ENCODE measurements at places on chromosomes 13 and 19.

DNA sequence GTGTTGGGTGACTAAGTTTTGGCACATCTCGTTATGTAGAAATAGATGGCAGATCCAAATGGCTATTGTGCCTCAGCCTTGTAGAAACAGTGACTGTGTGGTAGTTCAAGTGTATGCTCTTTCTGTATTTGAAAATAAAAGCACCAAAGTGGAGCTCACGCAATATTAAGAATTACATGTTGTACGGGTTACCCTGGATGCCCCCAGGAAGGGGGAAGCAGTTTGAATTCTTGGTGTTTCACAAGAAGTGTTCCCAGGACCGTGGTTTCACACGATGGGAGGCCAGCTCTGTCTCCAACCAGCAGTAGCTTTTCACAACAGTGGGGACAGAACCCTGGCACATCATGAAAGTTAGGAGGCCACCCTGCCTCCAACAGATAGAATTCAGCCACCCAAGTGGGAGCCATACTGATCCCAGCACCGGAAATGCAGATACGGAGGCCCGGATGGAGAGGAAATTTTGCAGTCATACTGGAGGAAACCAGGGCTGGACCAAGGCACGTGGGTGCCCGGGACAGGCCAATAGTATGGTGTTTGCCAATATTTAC, 8.9 kb downstream of the FLT1 start:
- DNase-seq = no peak

GRCh38 chr19:38183251-38183897, 40.6 kb downstream of the DPF1 start:
- DNase-seq = no peak

DNA sequence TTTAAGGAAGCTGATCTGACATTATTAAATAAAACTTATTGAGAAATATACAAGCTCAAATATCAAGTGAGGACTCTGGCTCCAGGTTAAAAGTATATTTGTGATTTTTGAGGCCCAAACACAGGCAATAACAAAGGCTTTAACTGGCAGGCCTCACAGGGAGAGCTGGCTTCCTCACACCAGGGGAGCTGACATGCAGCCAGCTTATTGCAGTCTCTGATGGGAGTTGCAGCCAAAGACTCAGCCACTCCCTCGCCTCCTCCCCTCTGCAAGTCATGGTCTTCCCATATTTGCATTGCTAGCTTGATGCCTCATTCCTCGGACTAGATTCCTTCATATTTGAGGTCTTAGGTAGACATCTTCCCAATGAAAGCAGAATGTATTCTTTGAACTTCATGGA, 647.1 kb upstream of the SLITRK6 start:
- no peak for DNase-seq

GRCh38 chr13:51420681-51421490, 31.9 kb downstream of the INTS6 start:
- no peak for DNase-seq

- no peak for DNase-seq
These were observed 1505.1 kb upstream of the SLC10A2 start for GRCh38 chr13:104571161-104571892.

- DNase-seq = no peak
These were observed 143.8 kb upstream of the ZNF507 start for GRCh38 chr19:32201636-32202051.

- no peak for DNase-seq
These were observed 8.6 kb upstream of the MYCBP2 start for GRCh38 chr13:77335543-77335942.

- DNase-seq = peak; percentile 14
These were observed 630 bp downstream of the RAP2A start for GRCh38 chr13:97434397-97435201.

GRCh38 chr13:25249001-25249543, 38.2 kb downstream of the MTMR6 start:
- no peak for DNase-seq

DNA sequence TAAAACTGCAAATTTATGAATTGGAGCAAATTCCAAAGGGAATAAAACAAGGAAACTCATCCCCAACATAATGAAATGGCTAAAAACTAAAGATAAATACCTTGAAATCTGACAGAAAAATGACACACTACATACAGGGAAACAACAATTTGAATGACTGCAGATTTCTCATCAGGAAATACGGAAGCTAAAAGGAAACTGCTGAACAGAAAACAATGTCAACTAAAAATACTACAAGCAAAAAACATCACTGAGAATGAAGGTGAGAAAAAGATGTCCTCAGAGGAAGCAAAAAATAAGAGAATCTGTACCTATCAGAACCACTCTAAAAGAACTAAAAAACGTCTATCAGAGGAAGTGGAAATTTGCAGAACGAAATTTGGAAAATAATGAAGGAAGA, 39.5 kb downstream of the ZSWIM9 start:
- DNase-seq = no peak

DNA sequence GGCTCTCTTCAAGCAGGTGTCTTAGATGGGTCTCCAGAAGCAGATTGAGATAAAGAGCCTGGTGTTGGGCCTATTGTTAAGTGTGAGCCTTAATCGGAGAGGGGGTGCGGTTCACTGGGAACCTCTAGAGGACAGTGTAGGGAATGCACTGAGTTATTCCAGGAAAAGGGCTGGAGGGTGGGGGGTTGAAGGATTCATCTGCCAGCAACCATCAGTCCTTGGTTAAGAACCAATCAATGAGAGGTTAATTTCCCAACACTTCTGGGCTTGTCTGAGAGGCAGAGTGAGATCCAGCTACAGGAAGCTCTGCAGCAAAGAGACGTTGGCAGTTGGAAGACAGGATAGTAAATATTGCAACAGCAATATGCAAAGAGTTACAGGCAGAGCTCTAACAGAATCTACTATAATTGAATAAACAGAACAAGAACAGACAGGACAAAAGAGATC, 28.7 kb downstream of the CYP4F2 start:
- peak; percentile 7 for DNase-seq

DNA sequence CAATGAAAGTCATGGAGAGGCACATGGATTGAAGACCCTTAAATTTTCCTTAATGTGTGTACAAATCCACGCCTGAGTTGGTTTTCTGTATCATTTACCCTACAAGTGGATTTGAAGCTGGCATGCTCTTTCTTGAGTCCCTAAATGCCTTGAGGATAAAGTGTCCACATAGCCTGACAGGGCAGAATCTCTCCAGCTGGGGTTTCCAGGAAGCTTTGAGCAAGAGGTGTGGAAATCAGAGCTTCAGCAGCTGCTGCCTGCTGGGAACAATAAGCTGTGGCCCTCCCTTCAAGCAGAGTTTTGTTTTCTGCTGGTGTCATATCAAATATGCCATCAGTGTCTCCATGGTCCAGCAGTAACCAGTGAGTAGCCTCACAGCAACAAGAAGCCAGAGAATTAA, 120.3 kb upstream of the SERTM1 start:
- no peak for DNase-seq

GRCh38 chr19:54107876-54108490, 5.3 kb downstream of the NDUFA3 start:
- no peak for DNase-seq

DNA sequence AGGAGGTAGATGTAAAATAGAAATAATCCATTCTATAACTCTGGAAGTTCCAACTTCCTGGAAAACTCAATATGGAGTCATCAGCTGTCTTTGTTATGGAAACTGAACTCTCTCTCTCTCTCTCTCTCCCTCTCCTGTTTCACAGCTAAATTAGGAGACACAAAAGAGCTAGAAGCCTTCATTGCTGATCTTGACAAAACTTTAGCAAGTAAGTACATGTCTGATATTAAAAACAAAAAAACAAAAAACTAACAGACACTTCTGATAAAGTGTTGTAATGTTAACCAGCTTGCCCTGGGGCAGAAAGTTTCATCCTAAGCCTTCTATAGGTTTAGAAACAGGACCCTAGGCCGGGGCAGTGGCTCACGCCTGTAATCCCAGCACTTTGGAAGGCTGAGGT, 11.3 kb downstream of the RGCC start:
- DNase-seq = no peak

- DNase-seq = no peak
These were observed 23.3 kb downstream of the RBM26 start for GRCh38 chr13:79382545-79383275.

GRCh38 chr19:18919900-18920214, 342 bp downstream of the DDX49 start:
- DNase-seq = no peak

- DNase-seq = no peak
These were observed 518.2 kb upstream of the HTR2A start for GRCh38 chr13:47415048-47415447.

- DNase-seq = no peak
These were observed 18.2 kb upstream of the FFAR2 start for GRCh38 chr19:35429698-35430408.

- peak; percentile 41 for DNase-seq
These were observed 1.7 kb upstream of the S1PR4 start for GRCh38 chr19:3176715-3177501.

DNA sequence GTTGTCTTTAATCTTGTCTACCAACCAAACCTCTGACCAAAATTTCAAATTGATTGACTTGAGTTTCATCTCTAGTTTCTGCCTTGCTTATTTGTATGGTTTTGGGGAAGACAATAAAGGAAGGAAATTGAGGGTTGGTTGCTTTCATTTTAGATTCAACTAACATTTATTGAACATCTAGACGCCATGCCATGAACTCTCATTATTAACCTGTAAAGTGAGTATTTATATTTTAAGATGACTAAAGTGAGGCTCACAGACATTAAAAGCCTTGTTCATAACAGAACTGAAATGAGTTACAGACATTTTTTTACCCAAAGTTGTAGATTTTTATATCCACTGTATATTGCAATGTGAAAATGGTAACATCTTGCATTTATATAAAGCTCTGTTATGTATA, 239.3 kb downstream of the LMO7 start:
- no peak for DNase-seq

DNA sequence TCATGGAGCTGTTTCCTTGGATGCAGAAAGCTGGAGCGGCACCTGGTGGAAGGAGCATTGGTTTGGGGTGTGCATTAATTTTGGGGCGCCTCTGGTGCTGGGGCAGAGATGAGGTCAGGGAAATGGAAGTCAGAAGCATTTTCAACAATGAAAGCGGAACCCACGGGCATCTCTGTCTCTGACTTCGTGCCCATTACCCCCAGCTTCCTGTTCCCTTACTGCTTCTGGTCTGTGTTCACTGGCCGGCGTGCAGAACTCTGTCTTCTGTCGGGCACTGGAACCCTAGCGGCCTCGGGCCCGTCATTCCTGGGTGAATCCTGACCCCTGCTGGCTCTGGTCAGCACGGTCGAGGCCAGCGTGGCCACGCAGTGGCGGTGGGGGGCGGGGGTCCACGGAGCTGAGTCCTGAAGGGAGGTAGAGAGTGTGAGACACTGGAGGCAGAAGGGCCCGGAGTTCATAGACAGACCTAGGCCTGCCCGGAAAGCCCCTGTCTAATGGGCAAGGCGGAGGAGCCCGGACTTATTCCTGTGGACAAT, 7.9 kb upstream of the LINGO3 start:
- DNase-seq = no peak

GRCh38 chr19:18221815-18222725, 4.2 kb downstream of the PDE4C start:
- DNase-seq = no peak

GRCh38 chr13:67389171-67389570, 159.0 kb upstream of the PCDH9 start:
- no peak for DNase-seq

GRCh38 chr19:36527341-36527740, 730 bp downstream of the ZNF260 start:
- no peak for DNase-seq

DNA sequence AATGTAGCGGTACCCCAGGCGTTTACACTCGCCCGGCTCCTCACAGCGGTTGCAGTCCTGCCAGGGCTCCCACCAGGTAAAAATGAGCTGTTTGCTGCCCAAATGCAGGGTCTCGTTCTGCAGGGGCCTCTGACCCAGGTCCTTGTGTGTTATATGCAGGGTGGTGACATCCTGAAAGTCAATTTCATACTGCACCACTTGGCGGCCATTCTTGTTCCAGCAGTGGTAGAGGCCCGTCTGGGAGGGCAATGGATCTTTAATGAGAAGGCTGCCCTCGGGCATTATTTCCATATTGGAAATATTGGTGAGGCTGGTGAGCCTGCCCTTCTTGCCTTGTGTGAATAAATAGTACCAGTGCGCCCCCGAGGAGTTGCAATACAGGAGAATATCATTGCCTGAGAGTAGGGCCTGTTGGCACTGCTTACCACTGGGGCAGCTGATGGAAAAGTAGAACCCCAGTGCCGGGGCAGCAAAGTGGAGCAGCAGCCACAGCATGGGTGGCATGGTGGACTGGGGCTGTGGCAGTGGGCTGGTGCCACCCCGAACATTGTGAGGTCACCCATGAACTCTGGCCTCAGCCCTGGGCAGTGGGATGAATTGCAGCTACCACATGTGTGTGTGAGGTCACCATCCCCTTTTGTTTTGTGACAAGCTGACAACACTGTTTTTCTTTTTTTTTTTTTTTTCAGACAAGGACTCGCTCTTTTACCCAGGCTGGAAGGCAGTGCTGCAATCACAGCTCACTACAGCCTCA, at the start of gene FAM187B:
FAM187B (minus strand) TSS at position 563 of the 754 bp plus-strand sequence; CDS start at position 504, 59 bp downstream.
- no peak for DNase-seq

DNA sequence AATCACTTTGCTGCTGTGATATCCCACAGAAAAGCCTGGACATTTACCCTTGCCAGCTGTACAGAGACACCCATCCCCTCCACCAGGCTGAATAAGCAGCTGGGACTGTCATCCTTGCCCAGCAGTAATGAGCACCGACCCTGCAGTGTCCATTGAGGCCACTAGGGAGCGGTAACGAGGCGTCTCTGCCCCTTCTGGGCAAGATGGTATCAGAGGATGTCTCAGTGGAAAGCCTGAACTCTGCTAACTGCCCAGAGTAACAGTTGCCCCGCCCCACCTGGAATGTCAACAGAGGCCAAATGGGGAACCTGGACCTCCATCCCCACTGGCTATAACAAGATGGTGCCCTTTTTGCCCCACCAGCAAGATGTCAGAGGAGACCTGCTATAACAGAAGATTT, 22.8 kb upstream of the CEACAM20 start:
- peak; percentile 35 for DNase-seq

- DNase-seq = no peak
These were observed 690 bp downstream of the HCN2 start for GRCh38 chr19:590396-590745.

DNA sequence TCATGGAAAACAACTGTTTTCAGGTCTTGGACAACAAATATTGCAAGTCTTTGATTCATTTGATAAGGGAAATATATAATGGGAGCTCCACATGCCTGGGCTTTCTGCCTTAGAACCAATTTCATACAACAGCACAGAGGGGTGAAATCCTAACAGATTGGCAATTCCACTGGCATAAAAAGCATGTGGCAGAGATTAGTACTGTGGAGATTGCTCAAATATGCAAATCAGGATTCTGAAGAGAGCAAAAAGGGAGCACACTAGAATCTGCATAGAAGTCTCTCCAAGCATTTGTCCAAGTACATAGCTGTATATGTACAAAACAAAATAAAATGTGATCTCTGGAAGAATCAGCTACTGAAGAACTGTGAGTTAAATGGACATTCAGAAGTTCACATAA, 312.9 kb upstream of the SLITRK5 start:
- DNase-seq = no peak

- no peak for DNase-seq
These were observed 131.9 kb upstream of the FNDC3A start for GRCh38 chr13:48843630-48844380.

- DNase-seq = no peak
These were observed at the start of gene LRP3 for GRCh38 chr19:33193865-33194362. Gene LRP3, plus strand, starts transcription at chr19:33194330. Its CDS starts 456 bp downstream, at chr19:33194786.

GRCh38 chr19:49113762-49114629, at the start of gene LIN7B:
Gene LIN7B, plus strand, starts transcription at chr19:49114370. Its CDS starts 35 bp downstream, at chr19:49114405.
- DNase-seq = peak; percentile 48

Data from activated CD4-positive, alpha-beta T cell treated with anti-CD3 and anti-CD28 coated beads for 24 hours (primary cell).